ENCODE measurements at places on chromosomes 12 and 14.

DNA sequence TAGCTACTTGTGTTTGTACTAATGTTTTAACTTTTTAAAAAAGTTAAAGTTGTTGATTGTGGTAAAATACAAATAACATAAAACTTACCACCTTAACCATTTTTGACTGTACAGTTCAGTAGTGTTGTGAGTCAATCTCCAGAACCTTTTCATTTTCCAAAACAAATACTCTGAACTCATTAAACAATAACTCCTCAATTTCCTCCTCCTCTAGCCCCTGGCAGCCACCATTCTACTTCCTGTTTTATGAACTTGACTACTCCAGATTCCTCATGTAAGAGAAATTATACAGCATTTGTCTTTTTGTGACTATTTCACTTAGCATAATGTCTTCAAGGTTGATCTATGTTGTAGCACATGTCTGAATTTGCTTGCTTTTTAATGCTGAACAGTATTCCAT is 299.1 kb upstream of the AMIGO2 start:
- DNase-seq: no peak

GRCh38 chr12:93080452-93080851 is 151.4 kb upstream of the EEA1 start:
- no peak for DNase-seq

- DNase-seq: no peak
Measured at GRCh38 chr12:78531831-78532458, 332.6 kb upstream of the SYT1 start.

DNA sequence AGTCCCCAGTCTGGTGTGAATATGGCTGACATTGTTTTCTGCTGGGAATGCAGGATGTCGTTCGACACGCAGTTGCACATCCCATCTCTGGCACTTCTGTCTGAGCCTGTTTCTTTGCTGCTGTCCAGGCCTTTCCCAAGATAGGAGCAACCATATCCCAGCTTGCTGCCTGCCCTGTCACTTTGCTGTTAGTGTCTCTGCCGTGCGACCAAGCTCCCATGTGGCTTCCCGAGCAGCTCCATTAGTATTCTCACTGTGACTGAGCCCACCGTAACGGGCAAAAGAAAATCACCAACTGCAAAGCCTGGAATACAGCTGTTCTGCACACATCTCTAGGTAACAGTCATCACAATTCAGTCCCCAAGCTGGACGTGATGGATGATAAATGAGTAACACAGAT is 66.0 kb upstream of the CPSF6 start:
- DNase-seq: no peak

DNA sequence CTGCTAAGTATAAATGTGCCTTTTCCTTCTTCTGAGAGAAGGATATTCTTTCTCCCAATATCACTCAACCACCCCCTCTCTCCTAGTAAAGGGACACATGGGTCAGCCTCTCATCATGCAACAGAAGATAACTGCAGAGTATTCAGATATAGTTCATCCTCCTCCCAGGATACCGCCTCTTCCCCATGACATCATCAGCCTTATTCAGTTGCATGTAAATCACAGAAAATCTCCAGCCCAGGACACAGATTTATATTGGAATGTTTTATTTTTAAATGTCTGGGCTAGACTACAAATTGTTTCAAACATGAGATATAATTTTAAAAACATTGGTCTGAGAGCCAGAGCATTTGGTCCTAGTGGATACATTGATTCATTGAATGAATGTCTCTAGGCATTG is 178.5 kb downstream of the C12orf42 start:
- no peak for DNase-seq

- peak; percentile 43 for DNase-seq
Measured at GRCh38 chr12:46219877-46220655, 48.8 kb downstream of the SLC38A1 start.

DNA sequence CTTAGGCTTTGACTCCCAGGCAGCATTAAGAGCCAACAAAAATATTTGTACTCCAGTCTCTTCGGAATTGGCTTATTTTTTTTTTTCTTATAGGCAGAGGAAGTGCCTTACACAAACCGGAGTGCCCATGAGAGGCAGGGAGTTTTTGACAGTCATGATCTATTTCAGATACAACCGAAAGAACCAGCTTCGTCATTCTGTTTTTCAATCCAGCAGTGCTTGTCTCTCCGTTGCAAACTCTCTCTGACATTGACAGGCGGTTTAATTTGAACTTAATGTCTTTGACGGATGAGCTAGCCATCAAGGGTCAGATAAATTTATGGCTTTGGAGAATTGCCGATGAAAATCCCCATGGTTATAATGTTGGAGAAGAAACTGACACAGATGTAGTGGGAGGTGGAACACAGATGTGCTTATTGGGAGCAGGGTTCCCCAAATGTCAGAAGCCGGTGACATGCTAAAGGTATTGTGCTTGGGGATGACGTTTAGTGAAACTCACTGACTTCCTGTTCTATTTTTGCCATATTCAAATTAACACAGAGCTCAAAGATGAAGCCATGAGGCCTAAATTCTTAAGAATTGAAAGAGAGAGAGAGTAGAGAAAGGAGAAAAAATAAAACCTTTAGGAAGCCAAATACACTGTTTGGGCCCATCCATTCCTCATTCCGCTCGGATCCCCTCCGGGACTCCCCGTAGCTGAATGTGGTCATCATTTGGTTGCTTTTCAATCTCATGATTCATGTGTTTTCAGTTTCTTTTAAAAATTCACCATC is 59.7 kb downstream of the PLXNC1 start:
- DNase-seq: no peak

GRCh38 chr14:33682760-33683159 is 268.1 kb downstream of the EGLN3 start:
- no peak for DNase-seq

- no peak for DNase-seq
Measured at GRCh38 chr14:84584511-84584910, 945.4 kb upstream of the FLRT2 start.

GRCh38 chr12:75820848-75821578 is 210.6 kb downstream of the PHLDA1 start:
- no peak for DNase-seq
